Fibroblast of the aortic adventitia (primary cell): ENCODE measurements at places on chromosomes 1 and 21. TPM values are rescaled to one million over a fixed set of nuclear protein-coding genes. Genes with fewer than 3 reads are reported as not detected.

LENEP gene
- not detected in 2 replicates for total RNA-seq

KRTAP19-1 gene
- total RNA-seq: not detected in 2 replicates

PDC gene
- 0.27 TPM in 1 of 2 replicates, not detected in the other for total RNA-seq

CRP gene
- total RNA-seq: not detected in 2 replicates

POLR3C gene
- 58.6 and 163 TPM in 2 replicates for total RNA-seq

HS2ST1 gene
- 46.0 and 51.0 TPM in 2 replicates for total RNA-seq

MAN1A2 gene
- 31.3 and 43.7 TPM in 2 replicates for total RNA-seq

SLC2A5 gene
- 0.90 and 1.1 TPM in 2 replicates for total RNA-seq

CHRNB2 gene
- under 0.01 TPM in 1 of 2 replicates, not detected in the other for total RNA-seq

CRYBG2 gene
- total RNA-seq: not detected in 2 replicates

PIGR gene
- not detected in 2 replicates for total RNA-seq

APCS gene
- total RNA-seq: not detected in 2 replicates

FCRL4 gene
- total RNA-seq: not detected in 2 replicates

RNU1-1 gene
- under 0.01 and 2,882 TPM in 2 replicates for total RNA-seq

EPHA8 gene
- not detected in 2 replicates for total RNA-seq

CFHR1 gene
- 1.1 TPM in 1 of 2 replicates, not detected in the other for total RNA-seq

EFNA1 gene
- total RNA-seq: 0.16 and 0.54 TPM in 2 replicates

ADGRL2 gene
- total RNA-seq: 52.1 and 104 TPM in 2 replicates

TBX19 gene
- 0.99 TPM in 1 of 2 replicates, not detected in the other for total RNA-seq

CCDC27 gene
- not detected in 2 replicates for total RNA-seq

ANXA9 gene
- 0.09 and 0.49 TPM in 2 replicates for total RNA-seq

LRRC71 gene
- total RNA-seq: 0.09 TPM in 1 of 2 replicates, not detected in the other

VSIG8 gene
- total RNA-seq: not detected in 2 replicates

MROH9 gene
- 0.27 and 0.49 TPM in 2 replicates for total RNA-seq

AXDND1 gene
- total RNA-seq: 0.25 and 0.36 TPM in 2 replicates

CYP4A11 gene
- not detected in 2 replicates for total RNA-seq

UBXN10 gene
- not detected in 2 replicates for total RNA-seq
